ENCODE measurements at places on chromosomes 2 and 18. TPM values are rescaled to one million over a fixed set of nuclear protein-coding genes. Genes with fewer than 3 reads are reported as not detected.

Gene FBLN7
- total RNA-seq, result 6.8 TPM

Gene GAL3ST2
- total RNA-seq, result not detected

- DNase-seq, result no peak
Measured at GRCh38 chr18:29560270-29560669, 1383.3 kb upstream of the CDH2 start.

- DNase-seq, result peak; percentile 90
Measured at GRCh38 chr2:240960309-240960970, 38.0 kb upstream of the SNED1 start.

DNA sequence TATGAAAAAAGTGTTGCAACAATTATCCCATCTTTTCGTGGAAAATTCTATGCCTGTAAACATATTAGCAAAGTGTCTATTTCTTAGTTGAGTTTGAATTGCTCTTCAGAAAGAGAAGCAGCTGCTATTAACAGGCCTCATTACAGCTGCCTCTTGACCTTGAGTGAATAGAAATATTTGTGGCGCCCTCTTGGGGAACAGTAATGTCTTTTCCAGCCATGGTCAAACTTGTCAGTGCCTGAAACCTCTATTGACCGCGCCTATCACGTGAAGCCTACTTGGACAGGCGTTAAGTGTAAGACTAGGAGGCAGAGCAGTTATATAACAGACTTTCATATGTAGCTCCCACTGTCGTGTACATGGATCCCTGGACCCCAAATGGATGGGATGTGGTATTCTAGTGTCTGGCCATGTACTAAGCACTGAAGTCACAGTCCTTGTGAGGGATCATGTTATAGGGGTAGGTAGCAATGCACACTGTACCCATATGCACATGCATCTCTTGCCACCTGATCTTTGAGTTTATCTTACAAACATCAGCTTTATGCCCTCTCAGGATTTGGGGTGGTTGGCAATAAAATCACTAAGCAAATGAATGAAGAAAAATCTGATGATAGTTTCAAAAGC lies 245.0 kb downstream of the PTGR3 start:
- DNase-seq, result no peak

DNA sequence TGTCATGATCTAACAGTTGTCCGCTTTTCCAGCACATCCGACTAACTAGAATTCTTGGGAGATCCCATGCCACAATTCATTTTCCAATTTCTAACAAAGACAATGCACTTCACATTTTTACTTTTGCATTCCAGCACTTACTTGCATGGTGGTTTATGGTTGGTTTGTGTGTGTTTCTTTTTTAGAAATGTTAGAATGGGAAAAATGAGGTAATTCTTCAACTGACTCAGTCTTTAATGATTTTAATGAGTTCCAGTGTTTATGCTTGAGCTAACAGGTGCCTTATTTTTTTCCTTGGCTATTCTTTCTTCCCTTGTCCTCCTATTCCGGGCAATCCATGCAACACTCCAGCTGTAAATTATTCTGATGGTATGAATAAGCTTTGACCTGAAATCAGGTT lies 46.4 kb downstream of the SLC8A1 start:
- no peak for DNase-seq

- DNase-seq, result no peak
Measured at GRCh38 chr2:190970873-190971506, 43.0 kb downstream of the STAT1 start.

- DNase-seq, result no peak
Measured at GRCh38 chr2:152367547-152368390, 32.8 kb downstream of the FMNL2 start.

GRCh38 chr2:169672406-169672805 lies 21.8 kb downstream of the CFAP210 start:
- DNase-seq, result no peak

DNA sequence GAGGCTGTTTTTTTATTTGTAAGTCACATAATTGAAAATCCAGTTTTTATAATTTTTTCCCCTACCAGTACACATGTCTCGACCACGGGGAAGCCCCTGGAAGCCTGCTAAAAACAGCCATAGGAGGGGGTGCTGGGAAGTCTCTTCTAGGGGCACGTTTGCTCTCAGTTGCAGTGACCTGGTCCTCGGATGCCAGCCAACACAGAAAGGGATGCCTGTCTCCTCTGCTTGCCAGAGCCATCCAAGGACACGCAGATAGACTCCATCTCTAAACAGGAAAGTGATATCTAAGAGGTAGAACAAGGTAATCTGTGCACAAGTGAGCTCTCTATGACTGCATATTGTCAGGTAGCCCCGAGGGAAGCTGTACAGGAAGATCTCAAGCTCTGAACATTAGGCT lies 255.8 kb downstream of the SETBP1 start:
- no peak for DNase-seq

DNA sequence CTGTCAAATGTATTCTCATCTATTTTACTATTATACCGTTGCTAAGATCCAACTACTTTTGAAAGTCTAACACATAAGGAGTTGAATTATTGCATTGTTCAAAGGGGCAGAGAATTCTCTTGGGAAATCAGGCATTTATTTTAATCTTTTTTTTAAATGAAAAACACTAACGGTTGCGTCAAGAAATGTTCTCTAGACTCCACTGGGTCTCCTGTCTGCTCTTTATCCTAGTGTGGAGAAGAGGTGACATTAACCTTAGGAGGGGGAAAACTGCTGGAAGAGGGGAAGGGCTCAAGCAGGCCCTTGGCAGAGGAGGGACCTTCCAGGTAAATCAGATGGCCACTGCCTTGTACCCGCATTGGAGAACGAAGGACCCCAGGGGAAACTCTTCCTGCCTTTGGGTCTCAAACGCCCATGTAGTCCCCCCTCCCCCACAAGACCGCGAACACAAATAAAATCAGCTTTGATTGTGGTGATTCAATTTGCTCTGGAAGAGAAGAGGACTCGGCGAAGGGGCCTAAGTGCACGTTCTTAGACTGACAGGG lies 1.1 kb upstream of the APCDD1 start:
- DNase-seq, result no peak

- DNase-seq, result peak; percentile 47
Measured at GRCh38 chr2:237542001-237542704, 24.2 kb upstream of the PRLH start.

All from spleen (tissue), 13 donors.